ENCODE measurements at places on chromosomes 1 and 21. TPM values are rescaled to one million over a fixed set of nuclear protein-coding genes. Genes with fewer than 3 reads are reported as not detected.

IL24 gene
- 0.42 TPM for total RNA-seq

SPATC1L gene
- total RNA-seq, result 0.20 TPM

KRTAP13-2 gene
- total RNA-seq, result not detected

CD2 gene
- not detected for total RNA-seq

PROX1 gene
- total RNA-seq, result 0.18 TPM

GPR25 gene
- total RNA-seq, result not detected

PSRC1 gene
- 24.0 TPM for total RNA-seq

TENT5C gene
- total RNA-seq, result 0.07 TPM

KIF14 gene
- 10.9 TPM for total RNA-seq

GJA9 gene
- total RNA-seq, result not detected

CHIT1 gene
- not detected for total RNA-seq

PTGFR gene
- not detected for total RNA-seq

SMPDL3B gene
- total RNA-seq, result 1.1 TPM

NFASC gene
- 1.9 TPM for total RNA-seq

NTMT2 gene
- total RNA-seq, result not detected

HCRTR1 gene
- not detected for total RNA-seq

ZNF697 gene
- 1.8 TPM for total RNA-seq

PDE9A gene
- 1.1 TPM for total RNA-seq

ATP5PO gene
- 145 TPM for total RNA-seq

LAD1 gene
- 1.1 TPM for total RNA-seq

IL10 gene
- total RNA-seq, result not detected

MTARC1 gene
- 8.2 TPM for total RNA-seq

GPA33 gene
- not detected for total RNA-seq

CACNA1S gene
- total RNA-seq, result not detected

FAM163A gene
- total RNA-seq, result not detected

TIAM1 gene
- 0.75 TPM for total RNA-seq

LCE2A gene
- not detected for total RNA-seq

UBE2U gene
- total RNA-seq, result not detected

SPRR1A gene
- total RNA-seq, result not detected

DNAJC28 gene
- total RNA-seq, result 0.36 TPM

SLC6A9 gene
- total RNA-seq, result 9.0 TPM

NUP210L gene
- not detected for total RNA-seq

TBX19 gene
- total RNA-seq, result 0.78 TPM

MTF2 gene
- total RNA-seq, result 12.7 TPM

TAS1R1 gene
- not detected for total RNA-seq

EDEM3 gene
- total RNA-seq, result 8.4 TPM

GRIK1 gene
- total RNA-seq, result not detected

ZYG11A gene
- total RNA-seq, result 2.9 TPM

CHI3L2 gene
- 0.32 TPM for total RNA-seq

DNASE2B gene
- not detected for total RNA-seq

TSPAN1 gene
- 3.6 TPM for total RNA-seq

RORC gene
- total RNA-seq, result not detected

SPATA46 gene
- not detected for total RNA-seq

TTC39A gene
- total RNA-seq, result 1.2 TPM

MIXL1 gene
- not detected for total RNA-seq

SPRR3 gene
- total RNA-seq, result not detected

SLFNL1 gene
- not detected for total RNA-seq

FAM72A gene
- total RNA-seq, result 10.2 TPM

ARHGAP30 gene
- 0.07 TPM for total RNA-seq

YOD1 gene
- total RNA-seq, result 7.8 TPM

Measured in A549 treated with ZK216348 at 1 μM for 4 hours (cell line).